NCI-H82 (cell line): ENCODE measurements at places on chromosomes 11 and 22.

DNA sequence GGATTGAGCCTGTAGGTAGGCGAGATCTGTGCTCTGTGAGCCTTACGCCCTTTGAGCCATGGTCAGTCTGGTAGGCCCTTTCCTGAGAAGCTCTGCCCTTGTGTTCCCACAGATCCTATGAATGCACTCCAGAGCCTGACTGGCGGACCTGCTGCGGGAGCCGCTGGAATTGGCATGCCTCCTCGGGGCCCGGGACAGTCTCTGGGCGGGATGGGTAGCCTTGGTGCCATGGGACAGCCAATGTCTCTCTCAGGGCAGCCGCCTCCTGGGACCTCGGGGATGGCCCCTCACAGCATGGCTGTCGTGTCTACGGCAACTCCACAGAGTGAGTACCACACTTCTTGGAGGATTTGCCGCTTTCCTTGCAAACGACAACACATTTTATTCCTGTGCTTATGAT is 47.4 kb downstream of the MED15 start:
- DNase-seq: no peak

DNA sequence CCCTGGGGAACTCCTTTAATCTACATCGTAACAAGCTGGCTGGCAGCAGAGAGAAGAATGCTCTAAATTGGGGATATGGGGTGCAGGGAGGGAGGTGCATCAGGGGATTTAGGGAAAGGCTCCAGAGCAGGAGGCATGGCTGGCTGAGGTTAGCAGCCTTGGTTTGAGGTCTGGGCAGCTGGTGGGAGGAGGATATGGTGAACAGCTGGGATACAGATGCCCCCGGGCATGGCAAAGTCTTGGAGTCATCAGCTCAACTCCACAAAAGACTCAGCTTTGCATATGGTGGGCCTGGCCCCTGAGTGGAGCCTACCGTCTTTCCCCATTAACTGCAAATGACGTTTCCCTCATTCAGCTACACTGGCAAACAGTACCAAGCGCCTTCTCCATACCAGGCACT is 5.4 kb downstream of the FAM83F start:
- DNase-seq: no peak

DNA sequence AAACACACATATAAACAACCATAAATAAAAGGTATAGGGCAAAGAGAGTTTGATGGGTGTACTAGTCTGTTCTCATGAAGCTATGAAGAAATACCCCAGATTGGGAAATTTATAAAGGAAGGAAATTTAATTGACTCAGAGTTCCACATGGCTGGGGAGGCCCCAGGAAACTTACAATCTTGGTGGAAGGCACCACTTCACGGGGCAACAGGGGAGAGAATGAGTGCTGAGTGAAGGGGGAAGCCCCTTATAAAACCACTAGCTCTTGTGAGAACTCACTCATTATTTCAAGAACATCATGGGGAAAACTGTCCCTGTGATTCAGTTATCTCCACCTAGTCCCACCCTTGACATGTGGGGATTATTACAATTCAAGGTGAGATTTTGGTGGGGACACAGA is 385.9 kb upstream of the ANO5 start:
- no peak for DNase-seq

DNA sequence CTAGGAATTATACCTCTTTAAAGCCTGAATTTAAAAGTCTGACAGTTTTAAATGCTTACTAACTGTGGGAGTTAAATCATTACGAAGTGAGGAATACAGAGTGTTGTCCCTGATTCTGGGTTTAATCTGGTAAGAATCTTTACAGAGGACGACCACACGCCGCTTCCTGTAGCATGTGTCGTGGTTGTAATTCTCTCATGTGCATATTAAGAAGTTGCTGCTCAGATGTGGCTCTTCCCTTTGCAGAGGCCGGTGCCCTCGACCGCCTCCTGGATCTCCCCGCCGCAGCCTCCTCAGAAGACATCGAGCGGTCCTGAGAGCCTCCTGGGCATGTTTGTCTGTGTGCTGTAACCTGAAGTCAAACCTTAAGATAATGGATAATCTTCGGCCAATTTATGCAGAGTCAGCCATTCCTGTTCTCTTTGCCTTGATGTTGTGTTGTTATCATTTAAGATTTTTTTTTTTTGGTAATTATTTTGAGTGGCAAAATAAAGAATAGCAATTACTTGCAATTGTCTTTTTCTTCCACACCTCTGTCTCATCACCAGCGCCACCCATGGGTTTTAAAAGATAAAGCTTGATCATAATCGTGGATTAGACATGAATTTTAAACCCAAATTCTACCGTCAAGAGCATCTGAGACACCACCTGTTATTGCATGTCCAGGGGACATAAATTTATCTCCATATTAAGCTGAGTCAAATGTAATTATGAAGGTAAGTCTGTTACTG is 6.5 kb downstream of the GAL start:
- DNase-seq: no peak

DNA sequence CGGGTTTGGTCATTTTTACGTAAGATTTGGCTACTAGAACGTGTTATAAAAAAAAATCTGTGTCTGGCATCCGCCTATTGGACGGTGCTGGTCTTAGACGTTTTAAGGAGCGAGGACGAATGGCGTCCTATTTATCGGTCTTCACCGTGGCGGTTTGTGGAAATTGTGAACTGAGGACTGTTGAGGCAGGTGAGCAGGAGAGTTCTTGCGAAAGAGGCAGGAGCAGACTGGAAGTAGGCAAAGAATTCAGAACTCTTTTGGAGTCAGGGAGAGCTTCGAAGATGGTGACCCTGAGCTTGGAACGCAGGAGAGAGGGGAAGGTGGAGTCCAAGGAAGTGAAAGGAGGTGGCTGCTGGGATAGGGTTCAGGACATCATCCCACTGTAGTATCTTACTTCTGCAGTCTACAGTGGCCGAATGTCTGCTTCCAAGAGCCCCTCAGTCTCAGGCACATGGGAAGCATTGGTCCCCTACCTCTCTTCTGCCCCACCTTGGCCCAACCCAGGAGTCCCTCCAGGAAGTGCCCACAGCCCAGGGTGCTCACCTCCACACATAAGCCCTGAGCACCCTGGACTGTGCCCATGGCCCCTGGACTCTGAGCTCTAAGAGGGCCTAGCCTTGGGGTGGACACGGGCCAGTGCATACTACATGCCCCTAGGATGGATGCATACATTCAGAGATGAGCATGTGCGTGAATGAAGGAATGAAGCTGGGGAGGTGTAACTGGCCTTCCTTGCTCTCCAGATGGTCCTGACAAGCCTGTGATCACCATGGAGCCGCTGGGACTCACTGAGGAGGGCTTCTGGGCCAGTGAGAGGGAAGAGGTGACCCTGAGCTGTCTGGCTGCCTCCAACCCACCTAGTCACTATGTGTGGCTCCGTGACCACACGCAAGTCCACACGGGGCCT is 3.7 kb downstream of the VSIG10L2 start:
- DNase-seq: no peak

DNA sequence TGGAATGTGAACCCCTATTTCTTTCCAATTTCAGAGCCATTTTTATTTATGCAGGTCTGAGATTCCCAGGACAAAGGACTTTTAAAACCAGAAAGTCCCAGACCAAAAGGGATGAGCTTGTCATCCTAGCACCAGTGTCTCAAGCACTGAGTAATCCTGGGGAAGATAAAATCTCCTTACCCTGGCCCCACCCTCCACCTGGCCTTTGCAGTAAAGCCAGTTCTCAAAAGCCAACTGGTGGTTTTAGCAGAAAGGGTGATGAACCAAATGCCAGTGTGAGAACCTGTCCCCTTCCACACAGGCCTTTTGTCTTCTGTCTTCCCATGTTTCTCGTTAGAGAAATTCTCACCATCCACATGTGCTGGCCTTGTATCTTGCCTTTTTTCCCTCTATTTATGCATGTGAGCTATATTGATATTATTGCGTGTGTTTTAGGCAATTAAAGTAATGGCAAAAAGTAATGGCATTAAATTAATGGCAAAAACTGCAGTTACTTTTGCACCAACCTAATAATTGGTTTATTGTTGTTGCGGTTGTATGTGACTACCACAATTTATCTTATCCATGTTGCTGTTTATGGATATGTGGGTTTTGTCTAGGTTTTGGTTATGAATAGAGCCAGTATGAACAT is 191.3 kb downstream of the MYO18B start:
- peak; percentile 80 for DNase-seq

DNA sequence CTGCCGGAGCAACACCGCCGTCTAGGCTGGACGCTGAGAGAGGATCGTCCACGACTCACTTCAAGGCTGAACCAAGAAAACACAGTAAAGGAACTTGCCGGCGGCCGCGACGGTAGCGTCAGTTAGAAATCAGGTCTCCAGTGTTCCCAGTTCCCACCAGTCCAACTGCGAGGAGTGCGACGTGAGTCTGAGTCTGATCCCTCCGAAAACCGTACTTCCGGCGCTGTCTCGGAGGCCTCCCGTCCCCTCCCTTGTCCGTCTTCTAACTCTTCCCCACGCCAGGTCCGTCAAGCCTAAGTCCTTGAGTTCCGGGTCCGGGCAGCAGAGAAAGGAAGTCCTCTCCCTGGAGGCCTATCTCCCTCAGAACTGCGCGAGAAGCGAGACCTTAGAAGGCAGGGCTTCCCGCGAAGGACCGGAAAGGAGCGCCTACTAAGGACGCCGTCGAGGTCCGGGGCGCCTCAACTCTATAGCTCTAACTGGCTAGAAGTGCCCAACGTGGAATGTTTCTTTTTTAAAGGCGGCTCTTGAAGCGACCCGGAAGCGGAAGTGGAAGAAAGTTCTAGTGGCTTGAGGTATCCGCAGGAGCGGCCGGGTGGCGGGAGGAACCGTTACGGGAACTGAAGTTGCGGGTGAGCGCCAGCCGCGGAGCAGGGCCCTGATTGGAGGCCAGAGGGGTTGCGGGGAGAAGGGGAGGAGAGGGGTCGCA is at the start of the genes BANF1 and EIF1AD:
Gene BANF1 (plus strand): TSS at position 562 of the 706 bp plus-strand sequence. CDS start 748 bp downstream, outside the sequence.
Gene EIF1AD (minus strand): TSS at position 216 of the 706 bp plus-strand sequence. CDS start 1,768 bp downstream, outside the sequence.
- DNase-seq: peak; percentile 97

DNA sequence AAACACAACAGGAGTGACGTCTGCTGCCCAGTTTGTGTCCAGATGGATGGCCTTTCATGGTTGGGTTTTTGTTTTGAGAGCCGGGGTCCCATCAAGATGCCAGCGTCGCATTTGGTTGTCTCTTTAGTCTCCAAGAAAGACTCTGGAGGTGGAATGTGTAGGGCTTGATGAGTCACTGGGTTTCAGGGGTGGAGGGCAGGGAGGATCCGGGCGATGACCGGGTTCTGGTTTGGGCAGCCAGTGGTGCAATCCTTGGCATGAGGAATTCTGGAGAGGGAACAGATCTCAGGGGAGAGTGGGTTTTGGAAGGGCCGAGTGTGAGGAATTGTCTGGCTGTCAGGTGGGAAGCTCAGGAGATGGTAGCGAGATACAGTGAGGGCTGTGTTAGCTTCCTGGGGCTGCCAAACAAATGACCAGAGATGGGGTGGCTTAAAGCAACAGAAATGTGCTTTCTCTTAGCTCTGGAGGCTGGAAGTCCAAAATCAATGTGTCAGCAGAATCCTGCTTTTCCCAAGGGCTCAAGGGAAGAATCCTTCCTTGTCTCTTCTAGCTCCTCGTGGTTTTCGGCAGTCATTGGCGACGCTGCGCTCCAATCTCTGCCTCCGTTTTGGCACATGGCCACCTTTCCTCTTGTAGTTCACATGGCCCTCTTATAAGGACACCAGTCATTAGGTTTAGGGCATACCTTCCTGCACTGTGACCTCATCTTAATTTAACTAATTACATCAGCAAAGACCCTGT is 26.4 kb upstream of the PPFIA1 start:
- DNase-seq: no peak

GRCh38 chr22:45009606-45010531 is at the start of gene PHF21B:
Gene PHF21B, minus strand, starts transcription at chr22:45010005. Its CDS starts 456 bp downstream, at chr22:45009549.
- DNase-seq: peak; percentile 84

- peak; percentile 43 for DNase-seq
Measured at GRCh38 chr22:33081686-33082590, 23.8 kb upstream of the SYN3 start.

DNA sequence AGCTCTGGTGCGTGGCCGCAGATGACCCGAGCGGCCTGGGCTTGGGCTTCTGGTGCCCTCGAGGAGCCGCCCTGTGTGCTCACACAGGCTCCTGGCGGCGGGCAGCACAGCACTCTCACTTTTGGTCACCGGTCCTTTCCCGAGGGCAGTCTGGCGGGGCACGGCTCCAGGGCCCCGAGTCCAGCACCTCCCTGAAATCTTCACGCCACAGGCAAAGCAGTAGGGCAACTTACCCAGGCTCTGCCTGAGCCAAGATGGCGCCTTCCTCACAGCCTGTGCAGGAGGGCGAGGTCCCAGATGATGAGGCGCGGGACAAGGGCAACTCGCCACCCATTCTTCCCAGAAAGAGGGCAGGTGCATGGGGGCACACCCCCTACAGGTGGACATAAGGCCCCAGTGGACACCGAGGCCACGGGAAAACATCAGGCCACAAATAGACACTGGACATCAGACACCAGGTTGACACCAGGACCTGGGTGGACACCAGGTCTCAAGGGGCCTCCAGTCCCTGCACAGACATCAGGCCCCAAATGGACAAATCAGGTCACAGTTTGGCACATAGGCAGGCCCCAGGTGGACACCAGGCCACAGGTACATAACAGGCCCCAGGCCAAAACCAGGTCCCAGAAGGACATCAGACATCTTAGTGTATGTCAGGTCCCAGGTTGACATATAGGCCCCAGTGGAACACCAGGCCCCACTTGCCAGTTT is 57.6 kb upstream of the SEPTIN5 start:
- no peak for DNase-seq

DNA sequence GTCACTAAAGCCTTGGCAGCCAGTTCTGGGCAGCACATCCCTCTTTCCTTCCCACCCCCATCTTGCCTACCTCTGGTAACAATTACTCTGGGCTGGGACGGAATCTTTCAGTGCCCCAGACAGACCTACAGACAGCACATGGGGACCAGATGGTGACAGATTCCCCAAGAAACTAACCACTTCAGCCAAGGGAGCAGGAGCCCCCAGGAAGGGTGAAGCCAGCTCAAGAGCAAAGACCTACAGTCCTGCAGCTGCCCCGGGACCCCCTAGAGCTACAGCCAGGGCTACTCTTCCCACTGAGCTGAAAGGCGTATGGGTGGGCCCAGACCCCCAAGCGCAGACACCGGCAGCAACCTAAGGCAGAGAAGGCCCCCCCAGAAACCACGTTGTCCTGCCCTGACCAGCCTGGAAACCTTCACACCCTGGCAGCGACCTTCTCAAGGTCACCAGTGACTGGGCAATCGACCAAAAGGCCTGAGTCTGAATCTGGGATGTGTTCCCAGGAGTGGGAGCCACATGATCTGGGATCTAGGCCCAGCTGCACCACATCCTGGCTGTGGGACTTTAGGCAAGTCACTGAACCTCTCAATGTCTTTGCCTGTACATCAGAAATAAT is 65.8 kb downstream of the LRRC32 start:
- DNase-seq: no peak

DNA sequence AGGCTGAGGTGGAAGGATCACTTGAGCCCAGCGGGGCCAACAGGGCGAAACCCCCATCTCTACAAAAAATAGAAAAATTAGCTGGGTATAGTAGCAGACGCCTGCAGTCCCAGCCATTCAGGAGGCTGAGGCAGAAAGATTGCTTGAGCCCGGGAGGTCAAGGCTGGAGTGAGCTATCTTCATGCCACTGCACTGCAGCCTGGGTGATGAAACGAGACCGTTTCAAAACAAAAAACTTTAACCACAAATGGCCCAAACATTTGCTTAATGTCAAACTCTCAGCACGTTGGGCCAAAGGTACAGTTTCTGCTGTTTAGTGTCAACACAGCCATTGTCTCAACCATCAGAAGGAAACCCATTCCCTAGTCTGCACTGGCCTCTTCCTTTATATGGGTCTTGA is 69.2 kb upstream of the TTC12 start:
- DNase-seq: no peak

- DNase-seq: no peak
Measured at GRCh38 chr11:94708642-94709041, 59.5 kb upstream of the AMOTL1 start.
